ENCODE measurements at places on chromosomes 3 and 15.

DNA sequence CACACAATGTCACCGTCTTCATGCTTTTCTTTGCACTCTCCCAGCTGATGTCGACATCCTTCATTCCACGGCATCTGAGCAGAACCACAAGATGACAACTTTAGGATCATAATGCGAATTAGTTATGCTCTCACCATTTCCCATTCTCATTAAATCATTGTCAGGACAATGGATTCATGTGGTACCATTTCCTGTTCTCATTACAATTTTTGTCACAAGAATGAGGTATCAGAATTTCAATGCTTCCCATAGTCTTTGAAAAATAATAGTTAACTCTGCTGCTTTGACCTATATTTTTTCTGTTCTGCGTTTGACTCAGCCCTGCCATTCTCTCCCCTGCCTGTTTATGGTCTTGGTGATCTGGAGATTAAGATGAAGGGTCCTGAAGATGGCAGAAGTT is 175.7 kb upstream of the MDFIC2 start:
- no peak for DNase-seq

DNA sequence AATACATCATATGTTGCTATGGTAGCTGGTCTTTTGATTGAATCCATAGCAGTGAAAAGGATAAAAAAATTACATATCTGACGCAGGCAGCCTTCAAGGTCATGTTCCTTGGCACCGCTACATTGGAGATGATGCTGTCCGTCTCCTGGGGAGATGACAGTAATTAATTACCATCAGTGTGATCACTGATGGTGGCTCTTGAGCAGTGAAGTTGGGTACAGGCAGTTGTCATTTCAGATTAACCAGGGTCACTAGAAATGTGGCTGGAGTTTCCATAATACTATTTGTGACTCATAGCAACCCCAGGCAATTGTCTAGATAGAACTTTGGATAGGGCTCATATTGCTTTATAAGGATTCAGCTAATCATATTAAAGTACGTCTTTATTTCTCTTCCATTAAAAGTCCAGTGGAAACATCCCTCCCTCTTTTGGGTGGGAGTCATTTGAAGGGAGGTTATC is 136.3 kb downstream of the THSD4 start:
- DNase-seq, result no peak

DNA sequence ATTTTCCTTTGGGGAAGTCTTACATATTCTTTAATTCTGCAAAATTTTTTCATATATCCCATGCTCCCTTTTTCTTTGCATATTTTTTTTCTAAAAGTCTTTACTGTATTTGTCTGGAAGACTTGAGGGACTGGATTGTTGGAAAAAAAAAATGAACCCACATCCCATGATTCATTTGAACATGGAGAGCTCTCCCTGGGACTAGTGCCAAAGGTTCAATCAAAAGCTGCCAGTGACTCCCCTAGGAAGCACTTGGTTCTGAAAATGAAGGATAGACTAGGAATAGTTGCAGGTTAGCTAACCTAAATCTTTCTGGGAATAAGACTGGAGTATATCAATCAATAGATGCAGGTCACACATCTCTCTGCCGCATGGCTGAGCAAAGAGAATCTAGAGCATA is 16.4 kb upstream of the BNC1 start:
- DNase-seq, result no peak

DNA sequence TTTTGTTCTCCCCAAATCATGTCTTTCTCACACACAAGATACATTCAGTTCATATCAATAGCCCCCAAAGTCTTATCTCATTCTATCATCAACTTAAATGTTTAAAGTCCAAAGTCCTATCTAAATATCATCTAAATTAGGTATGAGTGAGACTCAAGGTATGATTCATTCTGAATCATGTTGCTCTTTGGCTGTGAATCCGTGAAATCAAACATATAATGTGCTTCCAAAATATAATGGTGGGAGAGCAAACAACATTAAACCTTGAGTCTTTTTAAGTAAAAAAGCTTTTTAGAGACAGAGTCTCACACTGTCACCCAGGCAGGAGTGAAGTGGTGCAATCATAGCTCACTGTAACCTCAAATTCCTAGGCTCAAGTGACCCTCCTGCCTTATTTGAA is 139.1 kb downstream of the SAMMSON start:
- no peak for DNase-seq

DNA sequence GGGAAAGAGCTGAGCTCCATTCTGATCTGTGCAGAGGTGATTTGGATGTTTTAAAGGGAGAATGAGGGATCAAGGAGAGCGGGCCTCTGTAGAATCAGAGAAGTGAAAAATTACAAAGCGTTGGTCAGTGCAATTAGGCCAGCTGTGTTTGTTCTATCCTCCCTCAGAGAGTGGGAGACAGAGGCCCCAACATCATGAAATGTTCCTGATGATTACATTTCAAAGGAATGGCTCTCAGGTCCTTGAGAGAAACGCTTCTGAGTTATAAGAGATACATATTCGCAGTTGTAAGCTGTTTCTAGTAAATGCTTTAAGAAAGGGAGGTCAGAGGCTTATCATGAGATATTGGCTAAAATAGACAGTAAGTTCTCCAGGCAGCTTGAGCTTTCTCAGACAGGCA is 15.7 kb upstream of the CAND2 start:
- DNase-seq, result no peak

GRCh38 chr3:123668906-123669305 is 84.1 kb upstream of the HACD2 start:
- no peak for DNase-seq

- no peak for DNase-seq
Measured at GRCh38 chr15:57505056-57505715, 86.5 kb upstream of the MYZAP start.

GRCh38 chr15:59217876-59218498 is 11.3 kb downstream of the LDHAL6B start:
- DNase-seq, result no peak

DNA sequence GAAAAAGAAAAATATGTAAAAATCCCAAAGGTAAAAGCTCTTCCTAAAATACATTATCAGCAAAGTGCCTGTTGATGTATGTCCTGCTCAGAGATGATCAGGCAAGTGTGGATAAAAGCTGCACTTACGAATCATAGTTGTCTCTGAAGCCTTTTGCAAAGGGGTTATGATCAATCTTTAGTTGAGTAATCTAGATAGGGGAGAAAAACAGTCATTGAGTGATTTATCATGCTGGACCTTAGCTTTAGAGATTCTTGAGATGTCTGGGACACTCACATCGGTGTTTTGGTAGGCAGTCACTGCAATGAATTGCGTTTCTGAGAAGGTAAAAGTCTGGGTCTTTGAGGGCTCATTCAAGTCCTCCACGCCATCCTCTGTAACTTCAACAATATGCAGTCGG is 3.7 kb downstream of the EOMES start:
- no peak for DNase-seq

GRCh38 chr15:75153087-75153486 is 48.6 kb upstream of the C15orf39 start:
- no peak for DNase-seq

- DNase-seq, result no peak
Measured at GRCh38 chr3:129936757-129937156, 37.8 kb upstream of the TRH start.

DNA sequence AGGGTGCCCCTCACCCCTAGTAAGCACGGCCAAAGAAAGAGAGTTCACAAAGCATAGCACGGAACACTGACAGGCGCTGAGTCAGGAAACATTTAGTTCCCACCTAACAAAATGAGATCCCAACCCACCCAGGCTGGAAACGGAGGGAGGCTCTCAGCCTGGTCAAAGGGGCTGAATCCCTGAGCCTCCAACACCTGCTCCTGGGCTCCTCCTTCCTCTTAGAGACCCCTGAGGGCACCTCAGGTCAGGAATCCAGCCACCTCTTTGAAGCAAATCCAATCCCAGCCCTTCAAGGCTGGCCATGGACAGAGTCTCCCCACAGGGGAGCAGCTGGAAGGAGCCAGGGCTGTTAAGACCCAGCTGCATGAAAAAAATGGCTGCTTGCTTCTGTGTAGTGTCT is 154.4 kb upstream of the HES1 start:
- no peak for DNase-seq

DNA sequence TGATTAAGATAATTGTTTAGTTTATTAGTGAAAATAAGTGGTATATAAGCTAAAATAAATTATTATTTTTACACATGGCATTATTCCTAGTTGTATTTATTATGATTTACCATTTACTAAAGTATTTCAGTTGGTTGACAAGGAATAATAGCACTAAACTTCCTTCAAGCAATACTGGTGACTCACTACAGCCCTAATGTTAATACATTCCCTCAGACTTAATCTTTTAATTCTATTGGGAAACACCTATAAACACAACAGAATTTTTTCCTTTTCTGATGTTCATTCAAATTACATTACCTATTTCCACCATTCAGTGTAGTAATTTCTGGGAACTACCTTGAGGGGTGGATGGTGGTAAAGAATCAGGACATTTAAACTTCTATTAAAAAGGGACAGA is 264.0 kb downstream of the TIGIT start:
- no peak for DNase-seq

GRCh38 chr15:74808078-74808839 is 4.4 kb upstream of the LMAN1L start:
- no peak for DNase-seq

DNA sequence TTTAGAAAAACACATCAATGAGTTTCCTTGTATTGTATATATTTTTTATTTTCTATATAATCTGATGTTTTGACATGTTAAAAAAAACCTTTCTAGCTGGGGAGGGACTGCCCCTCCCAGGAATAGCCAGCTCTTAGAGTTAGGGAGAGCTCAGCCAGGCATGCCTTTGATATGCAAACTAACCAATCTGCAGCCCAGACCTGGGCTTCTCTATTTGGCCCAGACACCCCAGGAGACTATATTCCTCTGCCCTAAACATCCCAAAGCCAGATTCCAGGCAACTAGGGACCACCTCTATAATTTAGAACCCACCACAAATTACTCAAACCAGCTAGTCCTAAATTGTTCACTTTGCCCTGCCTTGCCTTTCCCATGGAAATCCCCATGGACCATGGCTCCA is 390.9 kb upstream of the ADAMTS9 start:
- no peak for DNase-seq

DNA sequence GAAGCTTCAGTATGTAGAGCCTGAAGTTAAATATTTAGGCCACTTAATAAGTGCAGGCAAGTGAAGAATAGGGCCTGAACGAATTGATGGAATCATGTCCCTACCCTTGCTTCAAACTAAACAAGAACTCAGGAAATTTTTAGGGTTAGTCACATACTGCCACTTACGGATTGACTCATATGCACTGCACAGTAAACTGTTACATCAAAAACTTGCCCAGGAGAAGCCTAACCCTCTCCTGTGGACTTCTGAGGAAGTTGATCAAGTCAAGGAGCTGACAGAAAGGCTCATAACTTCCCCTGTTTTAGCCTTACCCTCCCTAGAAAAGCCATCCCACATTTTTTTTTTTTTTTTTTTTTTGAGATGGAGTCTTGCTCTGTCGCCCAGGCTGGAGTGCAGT is 20.6 kb upstream of the KBTBD12 start:
- DNase-seq, result no peak

DNA sequence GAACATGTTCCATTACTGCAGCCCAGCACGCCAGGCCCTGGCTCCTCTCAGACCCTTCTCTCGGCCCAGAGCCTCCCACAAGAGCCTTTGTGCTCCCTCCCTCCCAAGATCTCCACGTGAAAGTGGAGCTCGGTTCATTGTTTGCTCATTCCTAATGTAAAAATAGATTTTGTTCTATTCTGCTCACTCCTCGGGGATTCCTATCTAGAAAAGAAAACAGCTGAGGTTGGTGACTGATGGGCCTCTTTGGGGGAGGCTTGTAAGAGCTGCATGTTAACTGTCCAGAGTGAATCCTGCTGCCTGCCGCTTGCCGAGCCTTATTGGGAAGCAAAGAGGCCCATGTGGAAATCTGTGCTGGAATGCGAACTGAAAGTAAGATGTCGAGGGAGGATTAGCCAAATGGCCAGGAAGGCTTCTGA is 267.1 kb downstream of the LRTM1 start:
- no peak for DNase-seq

- no peak for DNase-seq
Measured at GRCh38 chr15:63530235-63530634, 25.8 kb downstream of the USP3 start.

DNA sequence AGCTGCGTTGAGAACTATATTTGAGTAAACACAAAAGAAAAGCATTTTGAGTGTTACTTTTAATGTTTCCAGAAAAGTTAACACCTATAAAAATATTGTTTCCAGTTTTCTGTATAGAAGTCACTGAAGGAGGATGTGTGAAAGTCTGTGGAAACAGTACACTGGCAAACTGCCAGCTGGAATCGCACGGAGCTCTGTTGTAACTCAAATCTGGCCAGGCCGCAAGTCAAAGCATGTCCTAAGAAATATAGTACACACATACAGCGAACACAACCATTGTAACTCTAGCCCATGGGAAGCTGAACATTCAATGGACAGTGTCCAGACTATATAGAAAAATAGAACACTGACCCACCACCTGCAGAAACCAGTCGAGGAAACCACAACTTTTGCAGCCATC is 657.2 kb downstream of the FHIT start:
- DNase-seq, result no peak

GRCh38 chr3:15291589-15292541 is 40.5 kb downstream of the SH3BP5 start:
- DNase-seq, result no peak

- DNase-seq, result no peak
Measured at GRCh38 chr3:194604837-194605236, 28.4 kb downstream of the TMEM44 start.

GRCh38 chr3:169498336-169498735 is 165.2 kb downstream of the MECOM start:
- no peak for DNase-seq

DNA sequence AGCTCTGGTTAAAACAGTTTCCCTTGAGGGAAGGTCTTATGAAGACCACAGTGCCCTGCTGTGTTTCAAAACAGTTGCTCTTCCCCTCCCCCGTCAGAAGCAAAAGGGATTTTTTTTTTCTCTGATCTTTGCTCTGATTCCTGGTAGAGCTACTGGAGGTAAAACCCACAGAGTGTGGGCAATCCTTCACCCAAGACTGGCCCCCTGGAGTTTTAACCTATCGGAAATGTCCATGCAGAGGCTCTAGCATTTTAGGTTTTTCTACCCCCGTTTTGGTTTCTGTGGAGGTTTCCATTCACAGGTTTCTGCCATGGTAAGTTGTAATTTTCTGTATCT is 27.7 kb downstream of the GRM2 start:
- no peak for DNase-seq

DNA sequence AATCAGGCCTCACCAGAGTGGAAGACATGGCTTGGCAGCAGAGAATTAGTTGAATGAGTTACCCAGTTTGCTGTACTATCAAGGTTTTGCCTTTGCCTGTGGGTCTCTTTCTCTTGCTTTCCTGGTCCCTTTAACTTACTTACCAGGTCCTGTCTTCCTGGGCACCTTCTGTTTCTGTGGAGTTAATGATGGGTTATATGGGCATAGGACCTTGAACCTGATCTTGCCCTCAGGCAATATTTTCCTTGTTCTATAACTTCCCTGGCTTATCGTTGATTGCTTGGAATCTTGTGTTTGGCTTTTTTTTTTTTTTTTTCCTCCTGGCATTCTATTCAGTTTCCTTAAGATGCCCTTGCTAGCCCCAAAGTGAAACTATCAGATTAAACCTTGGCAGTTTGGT is 106.8 kb downstream of the HHLA2 start:
- DNase-seq, result no peak

GRCh38 chr3:41898631-41899030 is 63.3 kb downstream of the ULK4 start:
- DNase-seq, result no peak

Measured in NCI-H187 treated with DMSO at 0.1 percent for 48 hours (cell line).